Head of caudate nucleus (tissue), 42 donors: ENCODE measurements at places on chromosomes 2 and 18.

GRCh38 chr2:25302758-25303375 lies 38.9 kb downstream of the DNMT3A start:
- no peak for DNase-seq

GRCh38 chr2:218465987-218466633 lies 47.2 kb downstream of the VIL1 start:
- no peak for DNase-seq

- DNase-seq: peak; percentile 34
Measured at GRCh38 chr2:225002039-225002655, 40.1 kb downstream of the DOCK10 start.

- DNase-seq: no peak
Measured at GRCh38 chr18:45854036-45854586, 28.6 kb downstream of the SIGLEC15 start.

GRCh38 chr2:69227716-69228115 lies 159.3 kb downstream of the GFPT1 start:
- no peak for DNase-seq

DNA sequence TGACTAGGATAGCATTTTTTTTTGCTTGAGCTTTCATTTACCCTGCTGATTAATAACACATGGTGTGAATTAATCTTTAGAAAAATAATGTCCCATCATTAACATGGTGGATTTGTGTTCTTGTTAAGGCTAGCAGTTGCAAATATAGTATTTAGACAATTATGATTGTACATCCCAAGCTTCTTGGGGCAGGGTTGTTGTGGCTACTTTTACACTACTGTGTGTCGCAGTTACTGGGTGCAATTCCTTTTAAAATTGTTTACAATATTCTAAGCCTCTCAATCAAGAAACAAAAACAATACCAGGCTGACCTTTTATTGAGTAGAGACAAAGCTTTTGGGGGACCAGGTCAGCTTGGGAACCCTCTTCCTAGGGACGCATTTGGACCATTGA lies 2.5 kb downstream of the FMNL2 start:
- DNase-seq: no peak

GRCh38 chr2:119119076-119119785 lies 39.3 kb downstream of the C1QL2 start:
- no peak for DNase-seq

- no peak for DNase-seq
Measured at GRCh38 chr2:221970389-221970788, 328.4 kb downstream of the PAX3 start.

DNA sequence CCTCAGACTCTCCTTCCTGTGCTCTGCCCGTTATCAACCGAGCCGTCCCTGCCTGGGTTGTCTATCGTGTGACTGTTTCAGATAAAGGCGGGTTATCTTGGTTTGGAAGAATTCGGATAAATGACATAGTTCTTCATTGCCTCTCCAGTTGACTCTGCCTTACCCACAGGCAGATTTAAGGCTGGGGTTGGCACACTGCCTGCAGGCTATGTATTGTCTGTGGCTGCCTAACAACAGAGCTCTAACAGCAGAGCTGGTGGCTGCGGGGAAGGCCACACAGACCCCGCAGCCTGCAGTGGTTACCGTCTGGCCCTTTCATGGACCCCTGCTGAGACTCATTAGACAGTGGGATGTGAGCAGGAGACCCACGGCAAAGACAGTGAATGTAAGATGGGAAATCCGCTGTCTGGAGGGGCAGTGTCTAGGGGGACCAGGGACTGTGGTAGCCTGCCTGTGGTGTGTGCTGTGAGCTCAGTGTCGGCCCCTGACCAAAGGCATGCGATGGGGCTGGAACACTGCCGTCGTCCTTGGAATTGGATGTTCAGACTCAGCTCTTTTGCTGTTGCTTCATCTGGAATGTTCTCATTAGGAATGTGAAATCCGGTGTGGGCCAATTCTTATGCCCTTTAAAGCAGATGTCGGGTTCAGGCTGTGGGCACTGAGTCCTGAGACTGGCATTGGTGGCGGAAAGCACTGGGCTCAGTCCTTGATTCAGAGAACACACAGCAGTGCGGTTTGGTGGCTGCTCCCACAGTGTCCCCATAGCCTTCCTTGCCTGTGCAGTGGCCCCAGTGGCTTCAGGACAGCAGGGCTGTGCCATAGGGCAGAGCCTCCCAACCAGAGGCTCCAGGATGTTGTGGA lies 44.5 kb downstream of the SH3RF3 start:
- DNase-seq: no peak

GRCh38 chr18:51621113-51621863 lies 423.8 kb upstream of the MEX3C start:
- DNase-seq: peak; percentile 87
